ENCODE measurements at places on chromosomes 16 and 17.

- no peak for DNase-seq
Measured at GRCh38 chr17:31880311-31880710, 21.2 kb downstream of the UTP6 start.

DNA sequence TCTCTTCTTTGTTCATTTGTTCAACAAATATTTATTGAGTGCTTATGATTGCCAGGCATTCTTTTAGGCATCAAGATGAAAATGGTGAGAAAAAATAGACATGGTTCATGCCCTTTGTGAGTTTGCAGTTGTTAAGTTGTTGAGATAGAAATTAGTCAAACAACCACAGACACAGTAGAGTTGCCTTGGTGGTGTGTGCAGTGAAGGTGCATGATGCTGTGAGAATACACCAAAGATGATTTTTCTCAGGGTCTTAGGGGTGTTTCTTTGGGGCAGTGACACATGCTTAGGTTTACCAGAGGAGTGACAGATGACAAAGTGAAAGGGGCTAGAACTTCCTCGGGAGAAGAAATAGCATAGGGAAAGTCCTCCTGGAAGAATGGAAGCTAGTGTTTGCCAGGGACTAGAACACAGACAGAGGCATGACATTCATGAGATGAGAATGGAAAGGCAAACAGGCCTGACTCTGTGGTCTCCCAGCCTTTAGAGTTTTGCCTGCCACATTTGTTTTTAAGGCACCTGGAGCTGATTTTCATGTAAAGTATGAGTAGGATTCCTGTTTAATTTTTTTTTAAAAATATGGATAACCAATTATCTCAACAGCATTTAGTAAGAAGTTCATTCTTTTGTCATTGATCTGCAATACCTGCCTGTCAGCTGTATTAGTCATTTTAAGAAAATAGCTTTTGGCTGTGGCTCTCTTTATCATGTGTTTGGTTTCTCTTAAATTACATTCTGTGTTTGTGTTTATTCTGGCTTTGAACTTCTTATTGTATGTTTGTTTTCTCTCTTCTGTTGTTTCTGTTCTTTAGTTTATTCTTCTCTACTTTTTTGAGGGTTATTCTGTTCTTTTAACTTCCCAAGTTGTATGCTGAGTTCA lies 36.6 kb downstream of the CYLD start:
- no peak for DNase-seq

DNA sequence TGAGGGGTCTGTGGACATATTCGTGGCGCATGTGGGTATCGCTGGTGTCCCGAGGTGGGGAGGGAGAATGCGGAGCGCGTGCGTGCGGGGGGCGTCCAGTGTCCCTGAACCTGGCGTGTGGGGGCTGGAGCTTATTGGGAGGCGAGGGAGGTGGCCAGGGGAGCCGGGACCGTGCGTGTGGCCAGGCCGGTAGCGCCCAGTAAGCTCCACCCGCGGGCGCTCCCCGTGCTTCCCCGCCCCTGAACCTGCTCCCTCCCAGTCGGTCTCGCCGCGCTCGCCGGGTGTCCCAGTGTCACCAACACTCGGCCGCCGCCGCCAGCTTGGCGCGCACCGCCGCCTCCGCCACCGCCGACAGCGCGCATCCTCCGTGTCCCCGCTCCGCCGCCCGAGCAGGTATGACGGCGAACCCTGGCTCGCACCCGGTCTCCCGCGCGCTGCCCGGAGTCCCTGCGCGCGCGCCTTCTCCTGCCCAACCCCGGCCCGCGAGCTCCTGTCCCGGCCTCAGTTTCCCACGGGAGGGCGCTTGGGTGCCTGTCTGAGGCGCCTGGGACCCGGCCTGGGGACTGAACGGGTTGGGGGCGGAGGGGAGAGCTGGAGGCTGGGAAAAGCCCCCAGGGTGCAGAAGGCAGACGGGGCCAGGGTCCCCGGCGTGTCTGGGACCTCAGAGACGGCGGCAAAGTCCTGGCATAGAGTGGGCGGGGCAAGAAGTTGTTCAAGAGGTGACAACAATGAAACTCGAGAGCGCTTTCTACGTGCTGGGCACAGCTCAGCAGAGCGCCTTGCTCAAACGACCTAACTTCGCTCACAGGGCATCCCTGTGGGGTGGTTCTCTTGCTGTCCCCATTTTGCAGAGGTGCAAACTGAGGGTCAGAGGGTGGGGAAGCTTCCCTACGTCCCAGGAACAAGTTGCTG lies at the start of gene SCNN1B:
TSS of gene SCNN1B (plus strand) at position 258 of the 912 bp plus-strand sequence. CDS start 46,298 bp downstream, outside the sequence.
- no peak for DNase-seq

DNA sequence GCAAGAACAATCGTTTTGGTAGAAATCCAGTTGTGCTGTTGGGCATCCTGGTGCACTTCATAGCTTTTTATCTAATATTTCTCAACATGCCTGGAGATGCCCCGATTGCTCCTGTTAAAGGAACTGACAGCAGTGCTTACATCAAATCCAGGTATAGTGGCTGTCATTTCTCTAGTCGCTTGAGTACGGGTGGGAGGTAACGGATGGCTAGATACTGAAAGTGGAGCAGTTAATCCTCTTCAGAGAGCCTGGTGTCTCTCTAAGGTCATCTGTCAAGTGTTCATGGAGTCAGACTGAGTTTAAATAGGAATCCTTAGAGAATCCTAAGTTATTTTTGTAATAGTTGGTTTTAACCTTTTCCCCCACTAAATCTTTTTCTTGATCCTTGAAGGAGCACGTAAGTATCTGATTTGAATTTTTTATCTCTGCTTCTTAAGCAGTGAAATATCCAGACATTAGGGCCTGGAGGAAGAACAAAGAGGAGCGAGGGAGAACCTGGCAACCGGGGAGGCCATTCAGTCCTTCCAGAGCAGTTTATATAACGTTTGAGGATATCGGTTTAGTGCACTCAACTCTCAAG lies 37.2 kb downstream of the MFSD11 start:
- DNase-seq, result no peak

DNA sequence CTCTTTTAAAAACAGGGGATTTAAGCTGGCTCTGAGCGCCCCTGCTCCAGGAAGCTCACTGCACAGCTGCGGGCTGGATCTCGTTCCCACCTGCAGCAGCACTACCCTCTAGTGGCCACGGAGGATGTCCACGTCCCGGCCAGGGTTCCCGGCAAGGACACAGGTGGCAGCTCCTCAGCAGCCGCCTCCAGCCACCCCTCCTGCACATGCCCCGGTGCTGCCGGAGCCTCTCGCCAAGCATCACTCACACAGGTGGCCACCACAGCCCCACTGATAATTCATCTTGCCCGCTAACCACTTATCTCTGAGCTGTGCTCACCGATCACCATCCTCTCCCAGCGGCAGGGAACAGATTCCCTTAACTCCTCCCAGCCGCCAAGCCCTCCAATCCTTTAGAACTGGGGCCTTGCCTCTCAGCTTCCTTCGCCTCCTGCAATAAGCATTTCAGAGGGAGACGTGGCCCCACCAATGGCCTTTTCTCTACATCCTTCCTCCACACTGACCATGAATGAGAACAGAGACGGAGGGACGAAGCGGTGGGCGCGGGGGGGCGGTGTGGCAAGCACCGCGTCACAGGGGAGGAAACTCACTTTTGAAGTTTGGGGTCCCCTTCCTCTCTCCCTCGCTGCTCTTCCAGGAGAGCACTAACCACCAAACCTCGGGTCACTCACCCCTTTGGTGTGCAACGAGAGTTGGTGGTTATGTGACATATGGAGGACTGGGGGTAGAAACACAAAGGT lies 222.1 kb downstream of the RBFOX3 start:
- DNase-seq, result no peak

GRCh38 chr16:60091071-60091470 lies 1357.0 kb upstream of the GOT2 start:
- no peak for DNase-seq

DNA sequence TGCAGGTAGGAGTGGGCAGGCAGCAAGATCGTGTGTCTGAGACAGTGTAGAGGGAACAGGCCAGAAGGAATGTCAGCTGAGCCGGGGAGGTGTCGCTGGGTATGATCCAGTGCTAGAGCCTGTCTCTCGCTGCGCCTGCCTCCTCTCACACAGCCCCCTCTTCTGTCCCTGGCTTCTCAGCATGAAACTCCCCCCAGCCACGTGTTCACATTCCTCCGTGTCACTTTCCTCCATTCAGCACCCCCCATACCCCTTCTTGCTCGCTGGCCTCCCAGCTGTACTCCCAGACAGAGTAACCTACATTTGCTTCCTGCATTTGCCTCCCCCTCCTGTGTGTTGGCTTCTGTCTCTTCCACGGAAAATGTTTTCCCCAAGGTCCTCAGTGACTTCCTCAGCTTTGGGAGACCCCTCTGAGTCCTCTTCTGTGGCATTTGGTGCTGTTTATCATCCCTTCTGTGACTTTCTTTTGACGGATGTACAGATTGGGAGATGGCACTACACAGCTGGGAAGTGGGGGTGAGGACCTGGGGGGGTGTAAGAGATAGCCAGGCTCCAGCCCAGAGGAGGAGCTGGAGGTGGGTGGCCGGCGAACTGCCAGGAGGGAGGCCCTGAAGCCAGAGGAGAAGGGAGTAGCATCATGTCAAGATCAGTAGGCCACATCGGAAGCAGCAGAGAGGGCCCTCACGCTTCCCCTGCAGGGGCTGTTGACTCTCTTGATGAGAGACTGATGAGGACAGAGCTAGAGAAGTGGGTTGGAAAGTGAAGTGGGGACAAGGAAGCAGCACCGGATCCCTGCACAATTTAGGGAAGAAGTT lies 19.2 kb downstream of the SGF29 start:
- DNase-seq, result no peak

GRCh38 chr16:12651765-12652512 lies 151.7 kb downstream of the CPPED1 start:
- no peak for DNase-seq

All from activated T-helper 1 cell treated with Interleukin-2 at 50 U/mL for 16 hours (primary cell).